CD4-positive, alpha-beta T cell treated with Interleukin-4 for 1 hour (primary cell): ENCODE measurements at places on chromosomes 7 and 10.
A peak's percentile ranks its signal among the peaks of the same experiment; 100 is the strongest.

DNA sequence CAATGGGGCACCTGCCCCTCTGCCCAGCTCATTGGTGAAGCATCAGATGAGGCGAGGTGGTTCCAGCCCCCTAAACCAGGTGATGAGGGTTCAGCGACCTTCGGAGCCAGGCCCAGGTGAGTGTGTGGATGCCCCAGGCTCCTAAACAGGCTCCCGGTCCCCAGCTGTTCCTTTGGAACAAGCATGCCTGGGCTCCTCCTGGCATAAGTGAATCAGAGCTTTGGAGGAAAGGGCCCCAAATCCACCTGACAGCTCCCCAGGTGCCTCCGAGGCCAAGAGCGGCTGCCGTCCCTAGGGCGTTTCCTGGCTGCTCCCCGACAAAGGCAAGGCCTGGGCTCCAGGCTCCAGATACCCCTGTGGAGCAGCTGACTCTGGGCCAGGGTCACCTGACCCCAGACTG is 61.3 kb downstream of the YKT6 start:
- DNase-seq = no peak

DNA sequence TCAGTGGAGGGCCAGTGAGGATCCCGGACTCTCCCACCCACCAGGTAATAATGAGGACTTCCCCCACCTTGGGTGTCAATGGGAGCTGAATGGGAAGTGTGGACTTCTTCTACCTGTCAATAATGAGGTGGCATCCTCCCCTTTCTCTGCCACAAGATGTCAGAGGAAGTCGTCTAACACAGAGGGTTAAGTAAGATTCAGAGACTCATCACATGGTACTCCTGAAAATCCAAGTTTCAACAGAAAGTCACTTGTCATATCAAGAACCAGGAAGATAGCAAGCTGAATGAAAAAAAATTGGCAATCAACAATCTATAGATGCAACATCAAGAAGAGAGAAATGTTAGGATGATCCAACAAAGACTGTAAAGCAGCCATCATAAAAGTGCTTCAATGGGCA is 150.9 kb upstream of the SVIL start:
- DNase-seq = no peak

DNA sequence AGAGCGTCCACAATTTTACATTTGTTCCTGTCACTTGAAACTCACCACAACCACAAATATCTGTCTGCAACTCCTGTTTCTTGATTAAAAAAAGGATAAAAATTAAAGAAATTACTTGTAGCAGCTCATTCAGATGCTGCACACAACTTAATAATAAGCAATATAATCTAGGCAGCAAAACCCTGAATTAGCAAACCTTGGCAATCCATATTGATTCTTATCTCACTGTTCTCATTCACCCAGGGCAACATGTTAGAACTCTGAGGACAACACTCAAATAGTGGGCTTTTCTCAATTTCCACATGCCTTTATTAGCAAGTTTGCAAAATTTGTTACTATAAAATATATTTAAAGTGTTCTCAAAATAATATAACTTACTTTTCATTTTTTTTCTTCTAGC is 38.9 kb downstream of the BAZ1B start:
- no peak for DNase-seq

- no peak for DNase-seq
These were observed 280.9 kb upstream of the IGFBP3 start for GRCh38 chr7:46201961-46202360.

- DNase-seq = no peak
These were observed 222.1 kb downstream of the GLI3 start for GRCh38 chr7:42014625-42015618.

DNA sequence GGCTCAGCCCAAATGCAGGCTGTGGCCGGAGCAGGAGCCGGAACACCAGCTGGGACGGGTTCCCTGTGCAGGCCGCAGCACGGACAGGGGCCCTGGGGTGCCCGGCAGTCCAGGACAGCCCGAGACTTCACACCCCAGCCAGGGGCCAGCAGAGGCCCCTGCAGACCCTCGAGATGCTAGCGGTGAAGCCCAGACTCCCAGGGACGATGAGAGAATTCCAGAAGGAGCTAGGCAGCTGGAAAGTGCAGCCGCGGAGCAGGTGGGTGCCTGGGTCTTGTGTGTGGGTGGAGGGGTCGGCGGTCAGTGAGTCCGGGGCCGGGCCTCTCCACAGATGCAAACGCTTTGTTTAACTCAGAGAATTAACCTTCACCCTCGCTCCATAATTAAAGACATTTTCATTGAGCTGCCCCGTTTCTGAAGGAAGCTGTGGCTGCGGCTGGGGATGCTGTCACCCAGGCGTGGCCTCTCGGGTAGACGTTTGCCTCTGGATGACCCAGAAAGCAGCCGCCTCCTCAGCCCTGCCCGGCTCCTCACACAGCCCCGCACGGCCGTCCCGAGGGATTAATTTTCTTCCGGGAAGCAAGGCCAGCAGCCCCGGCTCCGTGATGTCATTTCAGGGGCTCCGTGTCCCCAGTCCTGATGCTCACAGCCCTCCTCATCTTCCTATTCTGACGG is 26.5 kb downstream of the KNDC1 start:
- DNase-seq = no peak

DNA sequence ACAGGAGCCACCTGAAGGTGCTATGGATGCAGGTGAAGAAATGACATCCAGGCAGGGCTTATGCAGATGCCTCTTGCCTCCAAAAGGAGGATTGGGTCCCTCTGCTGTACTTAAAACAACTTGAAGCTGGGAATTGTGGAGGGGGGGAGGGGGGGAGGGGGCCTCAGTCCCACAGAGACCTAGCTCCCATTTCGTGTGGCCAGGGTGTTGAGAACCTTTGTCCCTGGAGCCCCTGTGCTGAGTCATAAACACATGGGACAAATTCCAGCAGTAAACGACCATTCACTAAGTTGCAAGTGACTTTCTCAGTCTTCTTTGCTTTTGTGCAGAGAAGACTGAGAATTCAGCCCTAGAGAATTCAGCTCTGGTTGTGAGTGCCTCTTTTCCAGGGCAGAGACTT is 96.5 kb upstream of the PODXL start:
- DNase-seq = no peak

DNA sequence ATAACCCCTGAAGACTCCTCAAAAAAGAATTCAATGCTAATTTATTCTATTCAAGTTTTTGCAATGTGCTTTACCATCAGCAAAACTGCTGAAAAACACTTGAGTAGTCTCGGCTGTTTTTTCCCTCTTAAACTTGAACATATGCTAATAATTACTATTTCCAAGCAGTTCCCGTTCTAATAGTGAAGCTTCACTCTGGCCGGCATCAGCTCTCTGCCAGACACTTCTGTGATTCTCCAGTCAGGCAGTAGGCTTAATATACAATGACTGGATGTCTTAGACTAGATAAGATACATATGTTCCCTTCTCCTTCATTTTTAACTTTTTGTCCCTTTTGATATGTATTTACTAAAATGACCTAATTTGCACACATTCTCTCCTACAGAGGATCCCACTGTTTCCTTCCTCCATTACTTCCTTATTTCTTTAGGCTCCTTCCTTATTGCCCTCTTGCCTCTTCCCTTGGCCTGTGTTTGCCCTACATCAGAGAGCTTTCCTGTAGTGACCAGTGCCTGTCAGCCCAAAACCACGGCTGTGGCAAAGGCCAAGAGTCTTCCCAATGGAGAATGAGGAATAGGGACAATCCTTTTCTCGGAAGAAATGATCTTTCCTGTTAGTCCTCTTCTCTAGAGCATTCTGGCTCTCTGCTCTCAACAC is 23.5 kb downstream of the HEPACAM2 start:
- DNase-seq = no peak

- DNase-seq = no peak
These were observed at the start of gene ADCY1 for GRCh38 chr7:45573661-45574415. Gene ADCY1 (plus strand): TSS chr7:45574368. CDS start chr7:45574544, 176 bp downstream.

- DNase-seq = no peak
These were observed 5.2 kb downstream of the CEP55 start for GRCh38 chr10:93501650-93502049.

DNA sequence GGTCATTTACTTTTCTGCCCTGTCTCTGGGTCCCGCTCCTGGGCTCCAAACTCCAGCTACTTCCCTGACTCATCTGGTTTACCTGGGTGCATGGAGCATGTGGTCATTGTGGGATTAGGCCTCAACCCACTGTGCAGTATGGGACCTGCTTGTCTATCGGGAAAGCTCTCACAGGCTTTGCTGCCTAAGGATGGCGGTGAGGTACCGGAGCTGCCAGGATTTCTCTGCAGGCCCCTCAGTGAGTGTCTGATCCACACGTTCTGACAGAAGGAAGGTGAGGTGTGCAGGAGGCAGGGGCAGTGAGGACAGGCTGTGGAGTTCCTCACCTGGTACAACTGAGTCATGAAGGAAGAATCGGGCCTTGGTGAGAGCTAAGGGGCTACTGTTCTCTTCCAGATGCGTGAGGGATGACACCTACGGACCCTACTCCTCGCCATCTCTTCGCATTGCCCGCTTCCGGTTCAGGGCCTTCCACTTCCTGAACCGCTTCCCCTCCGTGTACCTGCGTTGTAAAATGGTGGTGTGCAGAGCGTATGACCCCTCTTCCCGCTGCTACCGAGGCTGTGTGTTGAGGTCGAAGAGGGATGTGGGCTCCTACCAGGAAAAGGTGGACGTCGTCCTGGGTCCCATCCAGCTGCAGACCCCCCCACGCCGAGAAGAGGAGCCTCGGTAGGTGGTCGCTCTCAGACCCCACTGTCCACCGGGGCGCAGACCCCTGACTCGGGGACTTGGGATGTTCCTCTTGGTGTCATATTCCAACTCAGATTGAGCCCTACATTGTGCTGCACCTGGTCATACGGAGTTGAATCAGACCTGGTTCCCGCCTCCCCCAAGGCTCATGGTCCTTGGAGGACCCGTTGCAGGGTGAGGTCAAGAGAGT is 56.7 kb downstream of the C10orf120 start:
- no peak for DNase-seq

DNA sequence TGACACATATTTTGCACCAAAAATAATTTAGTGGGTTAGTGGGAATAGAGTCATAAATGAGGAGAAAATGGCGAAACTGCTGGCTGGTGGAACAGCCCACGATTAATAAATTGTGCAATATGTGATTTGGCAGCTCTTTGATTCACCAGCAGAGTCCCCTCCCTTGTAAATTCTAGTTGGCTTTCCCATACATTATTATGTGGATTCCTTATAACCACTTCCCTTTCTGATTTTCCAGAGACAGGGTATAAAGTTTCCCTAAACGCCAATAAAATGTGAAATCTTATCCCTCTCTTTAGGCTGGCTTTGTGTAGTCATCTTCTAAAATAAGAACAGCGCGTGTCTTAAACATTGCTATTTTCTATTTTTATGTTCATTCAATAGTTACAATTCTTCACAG is 149.4 kb upstream of the FERD3L start:
- no peak for DNase-seq

DNA sequence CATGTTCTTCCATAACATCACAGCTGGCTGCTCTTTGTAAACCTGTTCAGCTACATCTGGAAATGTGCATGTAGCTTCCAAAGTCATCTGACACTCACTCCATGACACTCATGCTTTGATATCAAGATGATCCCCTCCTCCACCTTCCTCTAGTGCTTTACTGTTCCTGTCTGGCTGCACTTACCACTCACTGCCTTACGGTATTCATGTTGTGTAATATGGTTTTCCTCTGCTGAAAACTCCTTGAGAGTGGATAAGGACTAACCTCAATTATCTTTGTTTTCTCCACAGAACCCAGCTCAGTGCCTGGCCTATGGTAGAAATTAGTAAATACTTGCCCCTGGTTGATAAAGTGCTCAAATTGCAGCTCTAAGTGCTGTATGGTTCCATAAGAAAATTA is 483.9 kb downstream of the HTR7 start:
- DNase-seq = no peak

DNA sequence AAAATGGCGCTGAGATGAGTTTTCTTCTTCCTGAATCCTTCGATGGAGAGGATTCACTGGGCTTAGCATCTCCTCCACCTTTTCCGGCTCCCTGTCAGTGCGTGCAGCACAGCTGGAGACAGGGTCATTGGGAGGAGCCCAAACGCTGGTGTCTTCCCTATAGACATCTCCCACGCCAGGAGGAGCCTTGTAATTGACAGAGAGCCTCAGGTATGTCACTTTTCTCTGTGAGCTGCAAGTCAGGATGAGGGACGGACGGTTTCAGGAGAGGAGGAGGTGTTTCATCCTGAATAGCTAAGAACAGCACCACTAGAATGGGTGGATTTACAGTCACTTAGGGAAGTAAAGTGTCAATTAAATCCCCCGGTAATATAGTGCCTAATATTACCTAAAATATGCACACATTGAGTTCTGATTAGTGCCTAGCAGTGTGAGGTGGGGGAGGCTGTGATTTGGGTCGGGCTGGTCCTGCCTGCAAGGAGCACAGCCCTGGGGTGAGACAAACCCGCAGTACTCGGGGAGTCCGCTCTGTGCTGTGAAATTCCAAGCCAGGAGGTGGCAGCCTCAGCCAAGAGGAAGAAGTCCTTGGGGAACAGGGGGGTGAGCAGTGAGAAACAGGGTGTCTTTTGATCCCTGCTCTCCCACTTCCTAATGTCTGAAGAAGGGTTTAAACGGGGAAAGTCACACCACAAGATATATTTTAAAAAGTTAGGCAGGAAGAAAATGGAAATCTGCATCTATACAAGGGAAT is 28.2 kb downstream of the IL15RA start:
- DNase-seq = peak; percentile 26

DNA sequence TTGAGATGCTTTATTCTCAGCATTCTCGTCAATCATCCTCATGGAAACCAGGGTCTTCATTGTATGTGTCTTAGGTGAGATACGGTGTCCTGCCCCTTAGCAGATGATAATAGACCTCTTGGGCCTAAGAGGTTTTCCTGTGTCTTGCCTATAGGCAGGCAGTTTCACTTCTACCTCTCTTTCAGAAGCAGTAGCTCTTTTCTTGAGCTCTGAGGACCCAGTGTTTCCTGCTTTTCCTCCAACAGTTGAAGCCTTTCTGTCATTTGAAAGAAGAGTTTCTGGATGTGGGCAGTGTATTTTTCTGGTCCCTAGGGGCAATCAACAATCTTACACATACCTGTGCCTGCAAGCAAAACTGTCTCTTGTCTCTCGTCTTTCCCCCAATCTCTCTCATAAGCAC is 1550.3 kb upstream of the LRRTM3 start:
- no peak for DNase-seq

DNA sequence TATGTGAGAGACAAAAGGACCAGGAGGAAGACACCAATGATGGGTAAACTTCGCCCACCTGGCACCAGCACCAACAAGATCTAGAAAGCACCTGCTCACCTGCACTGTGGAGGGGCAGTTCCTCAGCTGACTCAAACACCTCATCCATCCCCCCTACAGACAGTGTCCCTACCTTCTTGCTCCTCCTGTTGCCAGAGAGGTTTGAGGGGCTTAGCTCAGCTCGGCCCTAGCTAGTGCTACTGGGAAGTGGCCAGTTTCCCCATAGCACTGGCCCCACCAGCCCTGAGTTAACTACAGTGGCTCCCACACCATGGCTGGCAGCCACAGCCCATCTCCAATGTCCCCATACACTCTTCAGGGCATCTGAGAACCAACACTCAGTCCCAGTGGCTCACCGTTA is 70.8 kb downstream of the GRID1 start:
- DNase-seq = no peak

- DNase-seq = no peak
These were observed 344.1 kb upstream of the HPS1 start for GRCh38 chr10:98790817-98791216.

GRCh38 chr7:155192961-155193640 is 104.6 kb upstream of the INSIG1 start:
- no peak for DNase-seq
